ENCODE measurements at places on chromosomes 4 and X.

DNA sequence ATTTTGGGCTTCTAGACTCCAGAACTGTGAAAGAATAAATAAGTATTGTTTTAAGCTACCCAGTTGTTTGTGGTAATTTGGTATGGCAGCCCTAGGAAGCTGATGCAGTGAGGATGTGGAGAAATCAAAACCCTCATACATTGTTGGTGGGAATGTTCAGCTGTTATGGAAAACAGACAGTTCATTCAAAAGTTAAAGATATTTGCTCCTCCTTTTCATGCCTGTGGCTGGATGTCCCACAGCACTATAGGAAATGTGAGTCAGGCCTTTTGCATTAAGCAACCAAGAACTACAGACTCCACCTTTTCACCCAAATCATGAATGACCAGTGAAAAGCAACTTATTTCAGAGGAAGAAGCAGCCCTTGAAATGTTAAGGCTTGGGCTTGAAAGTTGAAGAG lies 6.7 kb downstream of the BBS12 start:
- DNase-seq: no peak

GRCh38 chrX:108735679-108736508 lies 469 bp downstream of the IRS4 start:
- DNase-seq: no peak

DNA sequence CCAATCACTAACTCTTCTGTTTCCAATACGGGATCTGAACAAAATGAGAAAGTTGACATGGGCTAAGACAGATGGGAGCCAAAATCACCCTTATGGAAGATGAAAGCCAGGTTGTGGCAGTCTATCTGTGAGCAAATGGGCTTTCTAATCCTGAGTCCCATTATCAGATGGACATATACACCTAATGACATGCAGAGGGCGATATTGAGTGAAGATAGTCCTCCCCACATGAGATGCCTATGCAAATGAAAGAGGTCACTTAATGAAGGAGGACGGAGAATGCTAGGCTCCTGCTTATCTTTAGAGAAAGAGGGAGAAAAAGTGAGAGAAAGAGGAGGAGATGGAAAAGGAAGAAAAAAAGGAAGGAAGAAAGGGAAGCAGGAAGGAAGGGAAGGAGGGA lies 547.5 kb downstream of the NLGN4X start:
- DNase-seq: peak; percentile 9

DNA sequence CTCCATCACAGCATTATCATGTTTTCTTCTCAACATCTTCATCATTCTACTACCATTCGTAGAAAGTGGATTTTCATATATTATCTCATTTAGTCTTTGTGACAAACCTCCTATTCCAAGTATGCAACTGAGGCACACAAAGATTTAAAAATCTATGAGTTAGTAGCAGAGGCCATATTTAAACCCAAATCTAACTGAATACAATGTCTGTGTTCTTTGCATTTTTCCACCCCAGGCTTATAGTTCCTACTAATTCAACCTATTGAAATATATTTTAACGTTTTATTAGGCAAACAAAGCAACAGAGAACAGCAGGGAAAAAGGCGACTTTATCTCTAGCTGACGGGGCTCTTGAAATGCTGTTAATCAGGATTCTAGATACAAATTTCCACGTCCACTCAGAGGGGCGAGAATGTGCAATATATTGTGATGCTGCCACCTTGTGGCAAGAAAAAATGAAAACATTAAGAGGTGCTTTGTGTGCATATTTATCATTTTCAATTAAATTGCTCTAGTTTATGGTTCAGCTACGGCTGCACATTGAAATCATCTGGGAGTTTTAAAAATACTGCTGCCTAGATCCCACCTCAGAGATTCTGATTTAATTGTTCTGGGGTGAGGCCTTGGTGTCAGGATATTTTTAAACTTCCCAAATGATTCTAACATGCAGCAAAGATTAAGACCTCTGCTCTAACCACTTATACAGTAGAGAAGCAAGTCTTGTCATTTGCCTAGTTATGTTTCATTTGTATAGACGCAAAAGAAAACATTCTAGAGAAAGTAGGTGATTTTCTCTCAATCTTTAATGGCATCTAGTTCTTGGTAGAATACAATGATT lies 315.9 kb downstream of the MAPK10 start:
- peak; percentile 39 for DNase-seq

DNA sequence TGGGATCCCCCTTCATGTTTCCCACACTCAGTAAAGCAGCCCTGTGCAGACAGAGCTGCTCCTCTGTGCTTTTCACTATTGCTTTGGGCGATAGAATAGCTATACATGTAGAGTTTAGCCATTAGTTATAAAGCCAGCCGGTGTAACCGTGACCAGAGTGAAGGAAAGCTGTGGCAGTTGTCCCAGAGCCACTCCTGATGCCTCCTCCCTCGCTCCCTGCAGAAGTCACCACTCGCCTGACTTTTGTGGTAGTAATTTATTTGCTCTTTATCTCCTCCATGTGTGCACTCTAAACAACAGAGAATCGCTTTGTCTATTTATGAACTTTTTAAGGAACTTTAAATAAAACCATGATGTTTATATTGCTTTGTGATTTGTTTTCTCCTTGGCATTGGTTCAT lies 41.8 kb upstream of the WWC2 start:
- DNase-seq: no peak

DNA sequence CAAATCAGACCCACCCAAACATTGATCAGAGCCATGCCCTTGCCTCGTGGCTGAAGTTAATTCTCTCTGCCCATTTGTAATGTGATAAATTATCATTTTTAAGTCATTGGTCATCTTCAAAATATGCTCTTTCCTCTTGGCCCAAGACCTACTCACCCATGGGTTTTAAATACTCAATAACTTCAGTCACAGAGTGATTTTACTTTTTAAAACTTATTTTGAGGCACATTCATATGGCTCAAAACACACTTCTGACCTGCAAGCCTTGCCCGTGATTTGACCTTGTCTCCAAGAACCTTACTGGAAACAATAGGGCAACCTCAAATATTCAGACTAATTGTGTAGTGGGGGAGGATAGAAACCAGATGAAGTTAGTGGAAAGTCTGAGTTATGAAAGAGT lies 176.2 kb upstream of the LNX1 start:
- DNase-seq: no peak

DNA sequence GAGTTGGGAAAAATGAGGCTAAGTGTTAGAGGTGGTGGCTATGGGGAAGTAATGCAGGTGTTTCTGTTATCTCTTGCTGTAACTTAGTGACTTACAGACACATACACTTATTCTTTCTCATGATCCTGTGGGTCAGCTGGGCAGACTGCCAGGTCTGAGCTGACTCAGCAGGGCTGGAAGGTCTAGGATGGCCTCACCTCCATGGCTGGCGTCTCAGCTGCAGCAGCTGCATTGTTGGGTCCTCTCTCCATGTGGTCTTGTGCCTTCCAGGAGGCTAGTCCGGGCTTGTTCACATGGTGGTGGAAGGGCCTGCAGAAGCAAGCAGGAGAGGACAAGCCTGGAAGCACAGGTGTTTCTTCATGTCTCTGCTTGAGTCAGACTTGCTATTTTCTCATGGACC lies 172.7 kb downstream of the NHS start:
- peak; percentile 18 for DNase-seq

DNA sequence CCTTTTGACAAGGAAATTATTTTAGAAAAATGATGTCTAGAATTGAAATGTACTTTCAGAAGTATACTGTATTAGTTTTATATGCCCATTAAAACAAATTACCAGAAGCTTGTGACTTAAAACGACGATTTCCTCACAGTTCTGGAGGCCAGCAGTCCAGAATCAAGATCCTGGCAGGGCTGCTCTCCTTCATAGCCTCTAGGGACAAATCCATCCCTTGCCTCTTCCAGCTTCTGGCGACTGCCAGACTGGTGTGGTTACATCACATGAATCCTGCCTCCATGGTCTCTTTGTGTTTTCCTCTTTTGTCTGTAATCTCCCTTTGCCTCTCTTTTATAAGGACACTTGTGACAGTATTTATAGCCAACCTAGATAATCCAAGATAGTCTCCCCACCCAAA lies 97.1 kb downstream of the IQCM start:
- DNase-seq: no peak

DNA sequence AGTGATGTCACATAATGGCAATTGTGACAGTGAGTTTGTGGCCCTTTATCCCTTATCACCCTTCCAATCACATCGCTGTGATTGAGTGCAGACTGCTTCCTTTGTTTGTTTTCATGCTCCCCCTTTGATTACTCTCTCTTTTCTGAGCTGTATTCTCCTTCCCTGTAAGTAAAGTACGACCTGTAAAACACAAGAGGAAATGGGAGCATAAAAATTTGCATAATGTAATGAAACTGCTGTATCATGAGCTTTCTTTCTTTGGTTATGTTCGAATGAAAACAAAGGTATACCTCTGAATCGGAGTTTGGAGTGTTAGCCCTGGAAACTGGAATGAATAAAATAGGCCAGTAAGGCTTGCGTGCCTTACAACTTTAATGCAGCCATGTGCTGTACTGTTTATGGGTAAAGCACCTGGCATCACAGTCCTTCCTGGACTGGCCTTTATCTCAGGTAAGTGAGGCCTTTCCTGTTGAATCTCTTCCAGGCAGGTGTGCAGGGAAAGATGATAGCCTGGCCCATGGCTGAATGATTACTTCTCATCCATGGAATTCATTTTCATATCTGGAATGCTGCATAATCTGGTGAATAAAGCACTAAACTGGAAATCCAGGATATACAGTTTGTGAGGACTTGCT lies 26.6 kb upstream of the HS3ST1 start:
- no peak for DNase-seq

GRCh38 chrX:29699239-29699638 lies 516.1 kb upstream of the MAGEB2 start:
- no peak for DNase-seq

Data from hematopoietic multipotent progenitor cell (in vitro differentiated cells).